Activated T-helper 1 cell treated with Interleukin-2 at 50 U/mL for 16 hours (primary cell): ENCODE measurements at places on chromosomes 16 and 17.
A peak's percentile ranks its signal among the peaks of the same experiment; 100 is the strongest.

GRCh38 chr17:83111516-83112282, 32.3 kb downstream of the METRNL start:
- no peak for DNase-seq

GRCh38 chr17:80416940-80417293, 1.9 kb downstream of the ENDOV start:
- DNase-seq: no peak

GRCh38 chr16:51458356-51459140, 307.5 kb upstream of the SALL1 start:
- DNase-seq: no peak

DNA sequence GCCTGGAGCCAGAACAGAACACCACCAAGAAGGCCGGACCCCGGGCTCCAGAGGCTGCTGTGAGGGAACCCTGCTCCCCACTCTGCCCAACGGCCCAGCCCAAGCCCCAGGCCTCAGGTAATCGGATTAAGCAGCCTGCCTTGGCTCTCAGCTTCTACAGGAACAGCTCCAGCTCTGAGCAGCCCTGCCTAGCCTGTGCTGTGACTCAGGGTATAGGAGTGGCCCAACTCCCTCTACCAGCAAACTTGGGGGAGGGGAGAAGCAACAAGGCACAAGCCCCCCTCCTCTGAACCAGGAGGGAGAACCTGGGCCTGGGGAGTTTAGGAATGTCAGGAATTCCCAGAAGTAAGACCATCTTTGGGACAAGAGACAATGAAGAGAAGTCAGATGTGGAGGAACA, 849 bp upstream of the SOX15 start:
- no peak for DNase-seq

DNA sequence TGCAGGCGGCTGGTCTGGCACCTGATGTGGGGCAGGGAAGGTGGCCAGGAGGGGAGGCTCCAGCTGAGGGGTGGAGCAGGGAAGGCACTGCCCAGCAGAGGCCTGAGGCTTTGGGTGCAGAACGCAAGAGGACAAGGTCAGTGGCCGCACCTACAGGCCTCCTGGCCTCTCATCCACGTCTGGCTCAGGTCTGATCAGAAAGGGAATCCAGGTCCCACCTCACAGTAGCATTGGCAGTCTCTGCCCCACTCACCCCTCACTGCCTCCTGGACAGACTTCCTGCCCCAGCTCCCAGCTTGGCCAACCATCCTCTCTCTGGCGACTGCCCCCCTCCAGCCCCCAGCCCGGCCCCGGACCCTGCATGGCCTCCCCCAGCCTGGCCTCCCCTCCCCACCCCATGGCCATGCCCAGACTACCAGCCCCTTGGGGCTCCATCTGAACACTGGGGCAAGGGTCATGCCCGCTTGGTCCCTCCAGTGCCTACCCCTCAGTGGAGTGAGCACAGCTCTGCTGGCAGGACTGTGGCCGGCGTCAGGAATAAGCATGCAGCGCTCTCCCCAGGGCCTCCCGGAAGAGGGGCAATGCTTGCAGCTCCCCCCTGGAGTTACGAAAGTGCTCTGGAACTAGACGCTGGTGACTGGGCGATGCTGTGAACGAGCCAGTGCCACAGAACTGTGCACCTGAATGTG, 4.6 kb downstream of the UTS2R start:
- no peak for DNase-seq

DNA sequence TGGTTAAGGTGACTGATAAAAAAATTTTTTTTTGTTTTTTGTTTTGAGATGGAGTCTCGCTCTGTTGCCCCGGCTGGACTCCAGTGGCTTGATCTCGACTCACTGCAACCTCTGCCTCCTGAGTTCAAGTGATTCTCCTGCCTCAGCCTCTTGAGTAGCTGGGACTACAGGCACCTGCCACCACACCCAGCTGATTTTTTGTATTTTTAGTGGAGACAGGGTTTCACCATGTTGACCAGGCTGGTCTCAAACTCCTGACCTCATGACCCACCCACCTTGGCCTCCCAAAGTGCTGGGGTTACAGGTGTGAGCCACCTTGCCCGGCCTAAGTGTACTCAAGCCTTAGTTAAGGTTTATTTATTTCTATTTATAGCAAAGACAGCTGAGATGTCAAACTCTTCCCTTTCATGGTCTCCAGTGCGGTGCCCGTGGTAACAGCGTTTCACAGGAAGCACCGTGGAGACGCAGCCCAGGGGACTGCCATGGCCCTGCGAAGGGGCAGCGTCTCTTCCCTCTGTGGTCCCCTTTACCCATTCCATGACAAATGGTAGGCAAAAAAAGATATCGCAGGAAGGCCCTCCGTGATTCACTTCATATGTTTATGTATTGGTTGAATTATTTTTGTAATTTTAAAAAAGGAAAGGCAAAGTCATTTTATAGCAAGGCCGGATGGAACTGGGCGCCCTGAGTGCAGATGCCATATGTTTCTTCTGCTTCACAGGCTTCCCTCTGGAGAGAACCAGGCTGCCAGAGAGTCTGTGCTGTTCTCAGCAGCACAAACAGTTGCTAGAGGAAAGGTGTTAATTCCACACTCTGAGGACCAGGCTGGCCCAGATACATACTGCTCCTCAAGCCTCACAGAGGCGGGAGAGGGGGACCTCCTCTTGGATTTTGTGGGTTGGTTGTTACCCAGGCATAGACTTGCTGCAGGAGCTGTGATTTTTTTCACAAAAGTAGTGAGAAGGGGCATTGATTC, 29.2 kb downstream of the DDX19A start:
- no peak for DNase-seq

DNA sequence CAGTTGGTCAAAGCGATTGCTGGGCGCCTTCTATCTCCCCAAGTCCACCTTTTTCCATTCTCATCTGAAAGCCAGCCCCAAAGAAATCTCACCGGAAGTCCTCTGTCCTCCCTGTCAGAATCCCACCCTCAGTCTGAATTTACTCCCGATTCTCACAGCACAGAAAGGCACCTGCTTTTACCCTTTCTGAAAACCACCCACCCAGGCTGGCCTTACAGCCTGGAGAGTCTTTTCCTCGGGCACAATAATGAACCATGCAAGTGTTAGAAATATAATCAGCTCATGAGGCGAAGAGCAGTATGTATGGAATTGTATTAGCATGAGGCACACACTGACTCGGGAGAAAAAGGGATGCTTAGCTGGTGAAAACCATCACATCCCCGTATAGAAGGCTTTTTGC, 1.2 kb upstream of the ZFHX3 start:
- no peak for DNase-seq

DNA sequence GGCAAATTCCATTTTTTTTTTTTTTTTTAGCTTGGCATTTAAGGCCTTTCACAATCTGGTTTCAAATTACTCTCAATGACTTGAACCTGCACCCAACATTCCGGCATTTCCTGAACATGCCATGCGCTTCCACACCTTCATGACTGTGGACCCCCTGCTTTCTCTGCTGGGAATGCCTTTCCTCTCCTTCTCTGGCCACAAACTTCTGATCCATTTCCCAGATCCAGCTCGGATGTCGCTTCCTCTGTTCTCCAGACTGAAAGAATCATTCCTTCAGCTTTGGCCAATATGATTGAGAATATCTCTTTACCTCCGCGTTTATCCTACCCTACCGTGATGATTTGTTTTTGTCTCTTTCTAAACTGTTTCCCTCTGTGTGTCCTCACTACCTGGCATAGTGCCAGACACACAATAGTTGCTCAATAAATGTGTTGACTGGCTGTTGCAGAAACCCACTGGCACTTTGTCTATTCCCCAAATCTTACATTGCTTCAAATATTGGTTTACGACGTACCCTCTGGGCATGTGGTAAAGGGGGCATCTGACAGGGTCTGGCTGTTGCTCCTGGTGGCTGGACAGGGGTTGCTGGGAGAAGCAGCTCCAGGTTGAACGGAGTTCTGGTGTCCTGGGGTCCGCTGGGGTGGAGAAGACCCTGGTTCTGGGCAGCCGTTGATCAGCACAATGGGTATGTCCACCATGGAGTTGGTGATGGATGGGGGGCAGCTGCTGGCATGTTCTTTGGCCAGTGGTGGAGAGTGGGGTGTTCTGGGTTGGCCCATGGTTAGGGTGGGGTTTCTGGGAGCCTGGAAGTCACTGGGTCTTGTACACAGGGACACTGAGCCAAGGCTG, 14.7 kb downstream of the TNS4 start:
- no peak for DNase-seq

DNA sequence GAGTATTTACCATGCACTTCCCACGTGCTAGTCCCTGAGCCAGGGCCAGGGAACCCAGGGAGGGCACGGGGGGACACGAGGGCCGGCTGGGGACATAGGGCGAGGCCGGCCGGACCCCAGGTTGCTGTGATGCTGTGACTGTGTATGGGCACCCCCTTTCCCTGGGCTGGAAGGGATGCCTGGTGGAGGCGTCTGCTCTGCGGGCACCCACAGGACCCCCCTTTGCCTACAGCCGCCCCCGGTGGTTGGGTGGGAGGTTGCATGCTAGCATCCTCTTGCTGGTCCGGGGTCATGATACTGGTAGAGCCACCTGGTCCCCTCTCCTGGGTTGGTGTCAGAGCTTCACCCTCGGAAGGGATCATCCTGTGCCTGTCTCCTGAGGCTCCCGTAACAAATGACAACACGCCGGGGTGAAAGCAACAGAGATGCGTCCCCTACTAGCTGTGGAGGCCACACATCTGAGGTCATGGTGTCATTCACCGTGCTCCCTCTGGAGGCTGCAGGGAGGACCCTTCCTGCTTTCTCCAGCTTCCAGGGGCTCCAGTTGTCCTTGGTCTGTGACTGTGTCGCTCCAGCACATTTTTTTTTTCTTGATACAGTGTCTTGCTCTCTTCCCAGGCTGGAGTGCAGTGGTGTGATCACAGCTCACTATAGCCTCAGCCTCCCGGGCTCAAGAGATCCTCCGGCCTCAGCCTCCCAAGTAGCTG, 3.1 kb upstream of the CIAO3 start:
- DNase-seq: no peak

DNA sequence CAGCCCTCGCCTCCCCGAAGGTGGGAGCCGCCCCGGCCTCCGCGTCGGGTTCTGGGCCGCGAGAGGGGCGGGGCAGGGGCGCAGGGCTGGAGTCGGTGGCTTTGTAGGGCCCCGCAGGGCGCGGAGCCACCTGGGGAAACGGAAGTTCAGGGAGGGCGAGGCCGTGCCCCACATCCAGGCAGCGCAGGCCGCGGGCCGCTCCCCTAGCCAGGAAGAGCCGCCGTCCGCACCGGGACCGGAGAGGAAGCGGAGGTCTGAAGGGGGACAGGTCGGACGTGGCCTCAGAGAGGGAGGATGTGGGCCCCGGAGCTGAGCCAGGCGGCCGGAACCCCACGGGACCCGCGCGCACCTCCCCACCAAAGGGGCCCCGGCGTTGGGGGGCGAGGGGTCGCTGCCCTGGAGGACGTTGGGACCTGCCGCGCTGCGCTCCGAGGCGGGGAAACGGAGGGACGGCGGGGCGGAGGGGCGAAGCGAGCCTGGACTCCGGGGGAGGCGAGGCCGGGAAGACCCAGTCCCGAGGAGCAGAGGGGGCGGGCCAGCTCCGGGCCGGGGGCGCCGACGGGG, 482 bp upstream of the SLC16A3 start:
- DNase-seq: peak; percentile 48

DNA sequence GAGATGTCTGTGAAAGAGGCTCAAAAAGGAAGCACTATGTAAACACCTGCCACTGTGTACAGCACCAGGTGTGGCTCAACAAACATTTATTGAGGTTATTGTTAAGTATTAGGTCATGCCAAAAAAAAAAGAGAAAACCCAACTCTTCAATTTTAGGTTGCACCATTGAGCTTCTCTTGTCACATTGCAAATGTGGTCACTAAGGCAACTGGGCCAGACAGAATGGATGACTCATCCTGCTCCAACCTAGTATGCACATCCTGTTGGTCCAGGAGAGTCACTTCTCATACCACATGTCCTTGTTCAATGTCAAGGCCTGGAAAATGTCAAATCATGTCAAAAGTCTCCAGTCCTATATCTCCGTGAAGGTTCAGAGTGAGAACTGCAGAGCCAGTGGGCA, 25.0 kb downstream of the HOXB1 start:
- peak; percentile 15 for DNase-seq

- no peak for DNase-seq
Observed at GRCh38 chr17:50471009-50471905, 2.6 kb upstream of the CHAD start.

GRCh38 chr17:68819465-68819864, 135.7 kb downstream of the ABCA8 start:
- DNase-seq: no peak

GRCh38 chr16:3548859-3549258, 28.3 kb downstream of the NLRC3 start:
- no peak for DNase-seq

- no peak for DNase-seq
Observed at GRCh38 chr16:1052721-1053120, 19.8 kb upstream of the SSTR5 start.

DNA sequence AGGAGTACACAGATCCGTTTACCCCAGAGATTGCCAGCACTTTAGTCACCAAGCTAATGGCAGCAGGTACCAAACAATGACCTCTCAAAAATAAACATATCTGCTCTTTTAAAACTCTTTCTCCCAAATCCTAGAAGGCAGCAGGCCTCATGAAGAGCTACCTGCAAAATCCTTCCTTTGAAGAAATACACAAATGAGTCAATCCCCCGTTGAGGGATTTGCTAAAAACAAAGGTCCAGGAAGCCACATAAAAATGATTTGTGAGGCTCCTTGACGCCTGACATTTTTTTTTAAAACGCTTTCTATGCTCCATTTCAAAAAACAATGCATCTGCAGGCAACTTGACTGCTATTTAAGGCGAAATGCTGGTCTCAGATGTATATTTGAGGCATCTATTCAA, 58.2 kb downstream of the NACA2 start:
- no peak for DNase-seq

- no peak for DNase-seq
Observed at GRCh38 chr17:74211912-74212208, 1.5 kb upstream of the TTYH2 start.

GRCh38 chr17:67474081-67474661, 97.1 kb downstream of the PITPNC1 start:
- no peak for DNase-seq

DNA sequence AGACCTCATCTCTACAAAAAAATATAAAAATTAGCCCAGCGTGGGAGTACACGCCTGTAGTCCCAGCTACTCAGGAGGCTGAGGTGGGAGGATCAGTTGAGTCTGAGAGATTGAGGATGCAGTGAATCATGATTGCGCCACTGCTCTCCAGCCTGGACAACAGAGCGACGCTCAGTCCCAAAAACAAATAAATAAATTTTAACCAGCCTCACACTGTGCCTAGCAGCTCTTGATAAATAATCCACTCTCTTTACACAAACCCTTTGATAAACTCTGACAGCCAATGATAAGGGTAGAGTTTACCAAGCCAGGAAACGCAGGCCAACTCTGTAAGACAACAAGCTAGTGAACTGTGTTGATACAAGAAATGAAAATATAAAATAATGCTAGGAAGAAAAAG, 32.7 kb downstream of the LITAF start:
- DNase-seq: no peak

GRCh38 chr17:39174920-39175694, 9.1 kb upstream of the ARL5C start:
- peak; percentile 52 for DNase-seq

DNA sequence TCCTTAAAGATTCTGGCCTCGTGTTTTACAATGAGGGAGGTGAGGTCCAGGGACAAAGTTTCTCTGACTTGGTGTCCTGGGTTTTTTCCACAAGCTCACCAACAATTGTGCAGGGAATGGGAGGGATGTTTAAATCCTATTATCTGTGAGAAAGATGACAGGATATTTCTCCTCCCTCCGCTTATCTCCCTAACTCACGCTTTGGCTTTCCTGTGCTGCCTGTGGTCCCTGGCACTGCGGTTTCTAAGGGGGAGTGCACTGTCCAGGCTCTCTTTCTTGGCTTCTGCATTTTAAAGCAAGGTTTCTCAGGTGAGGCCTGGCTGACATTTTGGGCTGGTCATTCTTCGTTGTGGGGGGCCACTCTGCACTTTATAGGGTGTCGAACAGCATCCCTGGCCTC, 16.4 kb downstream of the GGA3 start:
- DNase-seq: no peak

GRCh38 chr17:36509272-36509985, 22.9 kb downstream of the ZNHIT3 start:
- no peak for DNase-seq
